Activated CD4-positive, alpha-beta T cell treated with anti-CD3 and anti-CD28 coated beads, Interleukin-2, amount 50 U/mL, for 24 hours (primary cell): ENCODE measurements at places on chromosomes 4 and X.

DNA sequence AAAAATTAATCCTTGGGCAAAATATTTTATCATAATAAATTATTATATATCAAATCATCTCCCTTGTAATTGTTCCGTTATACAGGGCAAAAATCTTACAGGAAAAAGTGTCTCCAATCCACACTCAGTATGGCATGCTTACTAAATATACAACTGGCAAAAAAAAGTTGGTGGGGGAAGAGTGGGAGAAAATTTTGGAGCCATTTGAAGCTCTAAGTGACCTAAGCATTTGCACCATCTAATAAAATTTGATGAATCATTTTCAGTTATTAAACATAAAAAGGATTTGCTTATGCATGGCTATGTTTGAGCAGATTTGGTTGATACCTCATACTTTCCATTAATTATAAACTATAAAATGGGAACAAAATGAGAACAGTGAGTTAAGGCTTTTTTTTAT lies 68.1 kb upstream of the FAM9C start:
- no peak for DNase-seq

DNA sequence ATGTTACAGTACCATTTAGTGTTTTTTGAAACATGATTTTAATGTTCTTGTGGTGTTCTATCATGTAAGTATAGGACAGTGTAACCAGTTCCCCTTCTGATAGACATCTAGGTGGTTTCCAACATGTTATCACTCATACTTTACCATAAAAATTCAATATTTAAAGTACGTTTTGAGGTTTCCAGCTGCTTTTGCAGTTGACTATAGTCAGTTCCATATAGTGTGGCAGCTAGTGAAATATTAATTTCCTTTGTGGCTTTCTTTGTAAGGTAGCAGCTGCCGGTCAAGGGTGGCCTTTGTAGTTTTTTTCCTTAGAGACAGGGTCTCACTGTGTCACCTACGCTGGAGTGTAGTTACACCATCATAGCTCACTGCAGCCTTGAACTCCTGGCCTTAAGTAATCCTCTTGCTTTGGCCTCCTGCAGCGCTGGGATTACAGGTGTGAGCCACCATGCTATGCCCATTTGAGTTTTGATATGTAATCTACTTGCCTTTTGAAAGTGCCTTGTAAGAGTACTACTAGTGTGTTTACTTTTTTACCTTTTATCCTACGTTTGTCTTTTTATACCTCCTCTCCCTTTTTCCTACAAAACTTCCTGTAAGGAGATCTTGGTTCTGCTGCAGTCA lies 63.0 kb downstream of the ARHGAP10 start:
- DNase-seq, result no peak

GRCh38 chr4:336099-336892 lies 1.3 kb upstream of the ZNF141 start:
- DNase-seq, result no peak

- DNase-seq, result peak; percentile 37
These were observed 918 bp upstream of the FGFRL1 start for GRCh38 chr4:1010395-1011021.
